ENCODE measurements at places on chromosomes 6 and 20.

- DNase-seq = no peak
These were observed 114.1 kb upstream of the HDDC2 start for GRCh38 chr6:125415913-125416312.

GRCh38 chr6:161242779-161243693 lies 30.8 kb downstream of the AGPAT4 start:
- DNase-seq = no peak

- DNase-seq = peak; percentile 29
These were observed 57.1 kb upstream of the MLN start for GRCh38 chr6:33860706-33861474.

DNA sequence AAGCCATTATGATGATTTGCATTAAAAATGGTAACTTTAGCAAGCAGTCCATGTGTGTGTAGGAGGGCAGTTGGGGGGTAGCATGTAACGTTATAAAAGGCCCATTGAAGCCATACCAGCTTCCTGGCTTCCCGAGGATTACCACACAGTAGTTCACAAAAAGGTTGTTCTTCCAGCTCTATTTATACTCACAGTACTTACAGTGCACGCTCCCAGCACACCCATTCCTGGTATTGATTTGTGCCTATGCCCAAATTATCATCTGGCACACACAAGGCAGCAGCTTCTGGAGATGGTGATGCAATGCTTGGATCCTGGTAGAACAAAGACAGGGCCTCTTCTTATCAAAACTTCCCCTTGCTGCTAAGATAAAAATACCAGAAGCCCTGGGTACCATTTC lies 436.8 kb downstream of the HAO1 start:
- no peak for DNase-seq

GRCh38 chr6:63493557-63493956 lies 78.7 kb upstream of the LOC128125822 start:
- DNase-seq = no peak

GRCh38 chr6:132805548-132805947 lies 7.1 kb upstream of the SLC18B1 start:
- DNase-seq = no peak

DNA sequence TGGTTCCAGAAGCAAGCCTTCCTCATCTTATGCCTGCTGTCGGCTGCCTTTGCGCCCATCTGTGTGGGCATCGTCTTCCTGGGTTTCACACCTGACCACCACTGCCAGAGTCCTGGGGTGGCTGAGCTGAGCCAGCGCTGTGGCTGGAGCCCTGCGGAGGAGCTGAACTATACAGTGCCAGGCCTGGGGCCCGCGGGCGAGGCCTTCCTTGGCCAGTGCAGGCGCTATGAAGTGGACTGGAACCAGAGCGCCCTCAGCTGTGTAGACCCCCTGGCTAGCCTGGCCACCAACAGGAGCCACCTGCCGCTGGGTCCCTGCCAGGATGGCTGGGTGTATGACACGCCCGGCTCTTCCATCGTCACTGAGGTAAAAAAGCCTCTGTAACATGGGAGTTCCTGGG lies 366 bp downstream of the SLC22A1 start:
- DNase-seq = no peak

GRCh38 chr20:35060168-35060567 lies 32.4 kb downstream of the TRPC4AP start:
- no peak for DNase-seq

GRCh38 chr20:33005132-33005566 lies 916 bp upstream of the SUN5 start:
- DNase-seq = peak; percentile 41
